ENCODE measurements at places on chromosomes 3 and 15. TPM values are rescaled to one million over a fixed set of nuclear protein-coding genes. Genes with fewer than 3 reads are reported as not detected.

CTXN2 gene
- not detected for total RNA-seq

C3orf20 gene
- total RNA-seq, result 0.28 TPM

PLD1 gene
- total RNA-seq, result 12.8 TPM

CSTA gene
- 25.7 TPM for total RNA-seq

SEMA3B gene
- total RNA-seq, result 32.0 TPM

SLC38A3 gene
- 4.0 TPM for total RNA-seq

DNA sequence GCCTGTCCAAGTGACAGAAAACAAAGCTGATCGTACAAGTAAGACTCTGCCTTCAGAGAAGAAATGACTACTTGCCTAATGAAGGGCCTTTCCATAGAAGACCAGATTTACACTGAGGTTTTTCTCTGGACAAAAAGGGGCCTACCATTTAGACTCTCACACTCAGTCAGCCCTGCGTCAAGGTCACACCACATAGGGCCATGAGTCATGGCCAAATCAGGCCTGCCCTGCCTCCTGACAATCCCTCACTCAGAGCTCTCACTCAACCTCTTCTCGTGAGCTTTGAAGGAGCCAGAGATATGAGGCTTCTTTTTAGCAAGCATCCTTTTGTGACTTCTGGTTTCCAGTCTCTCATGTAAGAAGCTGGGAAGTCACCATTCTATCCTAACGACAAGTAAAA, 68.1 kb upstream of the NMNAT3 start:
- no peak for DNase-seq

DNA sequence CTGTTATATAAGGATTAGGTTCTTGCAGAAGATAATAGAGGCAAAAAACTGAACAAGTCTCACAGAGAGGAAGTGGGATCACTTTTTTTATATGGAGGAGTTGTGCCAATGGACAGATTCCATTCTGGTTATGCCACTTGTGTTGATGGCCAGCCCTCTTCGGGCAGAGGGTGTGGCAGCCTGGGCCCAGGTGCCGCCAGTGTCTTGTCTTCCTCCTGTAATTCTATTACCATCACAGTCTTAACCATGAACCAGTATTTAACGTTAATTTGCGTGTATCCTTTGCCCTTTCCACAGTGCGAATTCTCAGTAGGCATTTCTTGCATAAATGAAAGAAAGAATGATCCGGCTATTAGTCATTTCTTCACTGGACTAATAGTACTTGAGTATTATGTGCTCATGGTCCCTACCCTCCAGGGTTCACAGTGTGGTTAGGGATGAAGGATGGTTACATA, 7.0 kb upstream of the USP4 start:
- DNase-seq, result peak; percentile 49

GRCh38 chr3:22959593-22959992, 243.5 kb upstream of the UBE2E2 start:
- DNase-seq, result no peak

DNA sequence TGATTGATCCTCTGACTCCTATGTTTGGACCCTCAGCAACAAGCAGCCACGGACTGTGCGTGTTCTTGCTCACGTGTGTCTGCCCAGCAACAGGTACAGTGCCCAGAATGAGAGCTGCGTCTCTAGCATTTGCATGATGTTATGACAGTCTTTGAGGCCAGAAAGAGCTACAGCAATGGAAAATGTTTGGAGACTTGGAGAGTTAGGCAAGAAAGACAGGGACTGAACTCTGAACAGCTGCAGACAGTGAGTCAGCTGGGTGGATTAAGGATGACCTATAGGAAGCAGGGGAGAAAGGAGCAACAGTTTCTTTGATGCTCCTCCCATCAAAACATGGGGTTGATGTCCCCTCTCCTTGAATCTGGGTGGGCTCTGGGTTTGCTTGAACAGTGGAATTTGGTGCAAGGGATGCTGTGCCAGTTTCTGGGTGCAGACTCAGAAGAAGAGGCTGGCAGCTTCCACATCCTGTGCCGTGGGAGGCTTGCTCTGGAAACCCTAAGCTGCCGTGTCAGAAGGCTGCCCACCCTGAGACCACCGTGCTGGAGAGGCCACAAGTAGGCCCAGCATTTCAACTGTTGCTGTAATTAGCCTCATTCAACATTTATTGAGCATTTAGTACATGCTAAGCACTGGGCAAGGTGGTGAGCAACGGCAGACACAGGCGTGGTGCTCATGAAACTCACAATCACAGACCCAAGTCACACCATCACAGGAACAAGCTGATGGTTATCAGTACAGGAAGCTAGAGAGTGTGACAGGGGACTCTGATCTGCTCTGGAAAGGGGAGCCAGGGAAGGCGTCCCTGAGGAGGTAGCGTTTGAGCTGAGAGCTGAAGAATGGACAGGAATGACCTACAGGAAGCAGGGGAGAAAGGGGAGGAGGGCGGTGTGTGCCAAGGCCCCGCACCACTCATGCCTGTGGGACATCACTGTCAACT, 21.7 kb downstream of the CCR9 start:
- DNase-seq, result no peak

DNA sequence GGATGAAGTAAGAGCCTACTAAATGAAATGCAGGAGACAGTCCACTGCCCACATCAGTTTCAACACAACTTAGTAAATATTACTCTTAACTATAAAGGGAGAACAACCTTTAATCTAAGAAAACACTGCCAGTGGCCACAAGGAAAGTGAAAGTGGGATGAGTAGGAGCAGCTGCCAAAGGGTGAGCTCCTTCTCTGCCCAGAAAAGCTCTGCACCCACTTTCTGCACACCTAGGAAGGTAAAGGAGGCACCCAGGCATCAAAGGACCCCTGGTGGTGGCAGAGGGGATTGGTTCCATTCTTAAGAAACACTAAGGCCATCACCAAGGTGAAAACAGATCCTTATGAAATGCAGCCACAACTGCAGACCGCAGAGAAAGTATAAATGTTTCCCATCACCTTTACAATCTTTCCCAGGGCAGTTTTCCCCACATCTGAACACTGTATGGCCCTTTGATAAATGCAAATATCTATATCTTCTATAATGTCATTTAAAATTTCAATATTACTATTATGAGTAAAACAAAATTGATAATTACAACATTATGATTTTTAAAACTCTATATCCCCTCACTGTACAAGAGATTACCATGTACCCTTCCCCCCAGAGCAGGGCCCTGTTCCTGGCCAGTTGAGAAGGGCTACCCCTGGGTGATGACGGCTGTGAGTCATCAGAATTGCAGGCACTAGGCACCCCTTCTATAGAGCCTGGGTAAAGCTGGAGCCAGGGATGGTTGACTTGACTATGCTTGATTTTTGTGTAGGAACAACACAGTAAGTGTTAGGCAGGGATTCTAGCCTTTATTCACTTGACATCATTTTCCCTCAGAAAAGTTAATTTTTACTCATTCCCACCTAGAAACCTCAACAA, 92.0 kb downstream of the SNRK start:
- no peak for DNase-seq

DNA sequence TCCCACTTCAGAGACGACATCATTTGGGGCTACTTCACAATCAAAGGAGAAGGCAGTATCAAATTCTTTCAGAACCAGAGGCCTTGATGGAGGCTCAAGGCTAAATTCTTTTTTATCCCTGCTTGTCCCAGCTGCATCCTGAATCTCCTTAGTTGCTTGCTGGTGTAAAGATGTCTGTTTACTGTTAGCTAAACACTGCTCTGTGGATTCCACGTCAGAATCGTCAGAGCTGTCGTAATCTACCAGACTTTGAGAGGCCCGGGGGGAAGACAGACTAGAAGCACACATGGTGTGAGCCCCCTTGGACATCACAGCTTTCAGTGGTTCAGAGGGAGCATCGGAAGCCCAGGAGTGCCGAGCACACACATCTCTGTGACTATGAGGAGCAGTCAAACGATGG, 32.6 kb downstream of the LINS1 start:
- DNase-seq, result no peak

DNA sequence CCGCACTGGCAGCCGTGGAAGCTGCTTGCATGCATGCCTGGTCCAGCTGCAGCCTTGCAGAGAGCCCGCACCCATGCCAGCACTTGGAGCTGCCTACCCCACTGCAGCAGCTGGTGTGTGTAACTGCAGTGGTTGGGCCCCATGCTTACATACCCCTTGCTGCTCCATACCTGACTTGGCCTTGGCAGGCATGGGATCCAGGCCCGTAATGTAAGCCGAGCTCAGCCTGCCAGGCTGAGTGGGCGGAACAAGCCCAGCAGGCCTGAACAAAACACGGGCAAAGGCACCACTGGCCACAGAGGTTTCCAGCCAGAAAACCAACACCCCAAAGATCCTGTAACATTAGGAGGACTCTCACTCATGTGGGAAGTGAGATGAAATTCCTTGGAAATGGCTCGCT, 48.3 kb downstream of the SLC6A20 start:
- no peak for DNase-seq

DNA sequence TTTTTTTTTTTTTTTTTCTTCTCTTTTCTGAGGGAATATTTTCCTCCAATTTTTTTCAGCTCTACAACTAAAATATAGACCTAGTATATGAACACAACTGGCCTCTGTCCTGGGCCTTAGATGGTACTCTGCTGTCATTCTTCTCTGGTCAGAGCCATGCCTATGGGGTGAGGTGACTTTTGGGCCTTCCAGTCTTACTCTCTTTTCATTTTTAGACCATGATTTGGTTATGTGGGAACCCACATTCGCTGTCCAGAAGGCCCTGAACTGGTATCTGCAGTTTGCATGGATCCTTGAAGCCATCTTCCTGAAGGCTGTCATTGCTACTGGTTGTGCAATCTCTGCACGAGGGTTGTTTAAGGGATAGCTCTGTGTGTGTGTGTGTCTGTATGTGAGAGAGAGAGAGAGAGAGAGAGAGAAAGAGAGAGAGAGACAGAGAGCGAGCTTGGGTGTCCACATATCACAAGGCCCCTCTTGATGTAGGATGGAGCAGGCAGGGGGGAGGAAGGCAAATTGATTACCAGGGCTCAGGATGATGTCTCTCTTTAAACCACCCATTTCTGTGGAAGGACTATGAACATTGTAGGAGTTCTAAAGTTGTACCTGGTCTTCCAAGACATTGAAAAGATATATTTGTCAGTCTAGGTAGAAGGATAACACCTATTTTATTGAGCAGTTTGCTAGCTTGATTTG, 6.9 kb downstream of the TGFBR2 start:
- DNase-seq, result no peak

DNA sequence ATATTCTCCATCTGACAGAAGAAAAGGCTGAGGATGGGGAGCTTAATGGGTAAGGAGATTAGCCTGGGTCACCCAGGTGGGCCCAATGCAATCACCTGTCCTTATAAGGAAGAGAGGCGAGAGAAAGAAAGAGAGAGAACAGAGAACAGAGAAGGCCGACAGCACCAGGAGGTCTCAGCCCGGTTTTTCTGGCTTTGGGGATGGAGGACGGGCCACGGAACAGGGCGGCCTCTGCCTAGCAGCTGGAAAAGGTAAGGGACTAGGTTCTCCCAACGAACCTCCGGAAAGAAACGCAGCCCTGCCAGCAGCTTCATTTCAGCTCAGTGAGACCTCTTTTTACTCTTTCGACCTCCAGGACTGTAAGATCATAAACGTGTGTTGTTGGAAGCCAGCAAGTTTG, 196.0 kb upstream of the LYSMD4 start:
- DNase-seq, result no peak

DNA sequence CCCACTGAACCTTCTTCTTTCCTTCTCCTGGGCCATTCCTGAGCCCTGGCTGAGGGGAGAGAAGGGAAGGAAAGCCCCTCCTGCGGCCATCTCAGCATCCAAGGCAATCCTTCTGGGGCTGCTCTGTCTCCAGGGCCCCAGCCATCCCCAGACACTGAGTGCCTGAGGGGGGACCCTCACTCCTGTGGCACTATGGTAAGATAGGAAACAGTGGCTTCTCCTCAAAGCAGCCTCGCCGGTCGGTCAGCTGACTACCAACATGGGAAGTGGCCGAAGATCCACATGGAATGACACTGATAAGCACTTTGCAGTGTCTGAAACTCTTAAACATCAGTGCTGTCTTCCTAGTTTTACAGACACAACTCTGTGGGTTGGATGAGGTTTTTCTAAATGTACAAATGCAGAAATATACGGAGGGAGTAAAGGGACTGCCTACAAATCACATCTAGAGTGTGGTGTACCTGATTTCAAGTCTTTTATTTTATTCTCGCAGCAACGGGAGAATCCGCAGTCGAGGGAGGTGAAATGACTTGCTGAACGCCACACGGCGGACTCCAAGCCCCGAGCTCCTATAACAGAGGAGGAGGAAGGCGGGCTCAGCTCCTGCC, 973 bp upstream of the ITPKA start:
- no peak for DNase-seq

- no peak for DNase-seq
Observed at GRCh38 chr15:48754011-48754410, 56.9 kb downstream of the CEP152 start.

GRCh38 chr3:30426293-30426993, 180.0 kb upstream of the TGFBR2 start:
- DNase-seq, result peak; percentile 17

DNA sequence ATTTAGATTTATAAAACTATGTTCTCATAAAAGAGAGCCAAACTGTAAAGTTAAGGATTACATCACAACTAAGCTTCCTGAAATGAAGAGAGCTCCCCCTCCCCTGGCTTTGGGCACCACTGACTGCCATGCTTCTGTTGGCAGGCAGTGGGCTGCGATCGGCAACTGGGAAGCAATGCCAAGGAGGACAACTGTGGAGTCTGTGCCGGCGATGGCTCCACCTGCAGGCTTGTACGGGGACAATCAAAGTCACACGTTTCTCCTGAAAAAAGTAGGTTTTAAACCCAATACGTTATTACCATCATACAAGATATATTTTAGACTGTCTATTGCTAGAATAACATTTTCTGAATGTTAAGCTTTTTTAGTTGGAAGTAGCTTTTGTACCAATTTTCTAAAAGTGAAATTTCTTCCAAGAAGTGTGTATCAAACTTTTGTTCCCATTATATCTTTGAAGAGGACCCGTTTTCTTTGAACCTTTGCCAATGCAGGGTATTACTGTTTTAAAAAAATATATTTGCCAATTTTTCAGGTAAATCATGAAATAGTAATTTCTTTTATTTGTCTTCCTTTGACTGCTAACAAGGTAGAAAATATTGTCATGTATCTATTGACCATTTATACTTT, 184.1 kb downstream of the ADAMTSL3 start:
- no peak for DNase-seq

GRCh38 chr3:54004335-54004734, 112.7 kb upstream of the SELENOK start:
- DNase-seq, result no peak

DNA sequence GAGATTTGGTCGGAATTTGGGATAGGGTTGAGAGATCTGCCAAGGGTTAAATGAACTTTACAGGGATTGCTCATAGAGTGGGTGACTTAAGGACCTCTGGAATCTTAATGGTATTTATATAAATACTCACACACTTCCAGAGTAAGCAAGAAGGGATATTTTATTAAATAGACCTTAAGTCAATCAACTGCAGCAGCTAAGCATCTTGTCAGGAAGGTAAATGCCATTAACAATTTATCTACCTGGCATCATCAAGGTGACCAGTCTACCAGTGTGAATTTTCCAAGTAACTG, 123.9 kb downstream of the FEZF2 start:
- no peak for DNase-seq

DNA sequence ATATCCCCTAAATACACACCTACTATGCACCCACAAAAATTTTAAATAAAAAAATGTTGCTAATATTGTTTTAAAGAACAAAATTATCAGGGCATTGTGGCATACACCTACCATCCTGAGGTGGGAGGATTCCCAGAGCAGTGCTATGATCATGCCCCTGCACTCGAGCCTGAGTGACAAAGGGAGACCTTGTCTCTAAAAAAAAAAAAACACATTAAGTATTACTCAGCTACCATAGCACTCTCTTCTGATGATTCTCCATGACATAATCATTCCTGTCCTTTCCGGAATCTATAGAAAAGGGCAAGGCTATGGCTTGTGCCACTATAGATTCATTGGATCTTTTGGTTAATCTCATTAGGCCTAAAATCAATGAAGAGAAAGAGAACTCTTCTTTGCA, 77.4 kb downstream of the ACAP2 start:
- DNase-seq, result no peak
